ENCODE measurements at places on chromosomes 4 and X.

DNA sequence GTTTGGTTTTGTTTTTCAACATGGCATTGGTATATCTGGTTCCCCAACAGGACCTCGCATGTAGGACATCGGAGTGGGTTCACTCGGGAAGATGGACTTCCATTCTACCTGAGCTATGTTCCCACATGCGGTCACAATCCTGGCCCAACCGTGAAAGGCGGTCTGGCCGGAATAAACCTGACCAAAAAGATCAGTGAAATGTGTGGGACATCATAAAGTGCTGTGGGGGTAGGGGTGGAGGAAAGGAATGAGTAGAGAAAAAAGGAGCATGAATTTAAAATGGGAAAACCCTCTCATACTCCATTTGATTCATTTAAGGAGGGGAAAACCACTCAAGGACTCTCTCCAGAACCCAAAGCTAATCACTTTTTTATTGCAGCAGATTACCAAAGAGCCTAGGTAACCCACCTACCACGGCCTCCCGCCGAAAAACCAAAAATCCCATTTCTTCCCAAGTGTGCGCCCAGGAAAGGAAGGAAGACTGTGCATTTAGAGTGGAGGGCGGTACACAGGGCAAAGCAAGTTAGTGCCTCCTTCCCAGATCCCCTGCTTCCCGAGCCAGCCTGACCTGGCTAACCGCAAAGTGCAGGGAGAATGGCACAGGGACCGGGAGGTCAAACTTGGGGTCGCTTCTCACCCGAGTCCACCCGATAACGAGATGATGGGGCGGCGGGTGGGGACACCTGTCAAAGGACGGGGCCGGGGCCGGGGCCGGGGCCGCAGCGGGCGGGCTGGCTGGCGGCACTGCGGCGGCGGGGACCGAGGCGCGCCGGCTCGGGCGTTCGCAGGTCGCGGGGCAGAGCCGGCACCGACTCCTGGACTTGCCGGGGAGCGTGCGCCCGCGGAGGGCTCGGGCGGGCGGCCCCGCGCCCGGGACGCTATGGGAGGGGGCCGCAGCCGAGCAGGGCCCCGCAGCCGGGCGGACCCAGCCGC, 669 bp downstream of the TMEM150C start:
- DNase-seq = no peak

GRCh38 chrX:47854474-47854873, 17.8 kb downstream of the ZNF81 start:
- DNase-seq = no peak

GRCh38 chr4:24642981-24643547, 58.7 kb upstream of the DHX15 start:
- no peak for DNase-seq

DNA sequence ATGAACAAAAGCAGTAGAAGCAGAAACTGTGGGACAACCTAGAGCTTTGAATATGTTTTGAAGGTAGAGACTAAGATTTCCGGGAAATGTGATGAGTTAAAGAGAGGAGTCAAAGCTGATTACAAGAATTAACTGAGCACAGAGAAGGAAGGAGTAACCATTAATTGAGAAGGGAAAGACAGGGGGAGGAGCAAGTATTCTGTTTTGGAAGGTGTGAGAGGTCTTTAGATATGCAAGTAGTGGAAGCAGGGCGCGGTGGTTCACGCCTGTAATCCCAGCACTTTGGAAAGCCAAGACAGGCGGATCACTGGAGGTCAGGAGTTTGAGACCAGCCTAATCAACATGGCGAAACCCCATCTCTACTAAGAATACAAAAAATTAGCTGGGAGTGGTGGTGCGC, 171.5 kb downstream of the FSTL5 start:
- DNase-seq = no peak

DNA sequence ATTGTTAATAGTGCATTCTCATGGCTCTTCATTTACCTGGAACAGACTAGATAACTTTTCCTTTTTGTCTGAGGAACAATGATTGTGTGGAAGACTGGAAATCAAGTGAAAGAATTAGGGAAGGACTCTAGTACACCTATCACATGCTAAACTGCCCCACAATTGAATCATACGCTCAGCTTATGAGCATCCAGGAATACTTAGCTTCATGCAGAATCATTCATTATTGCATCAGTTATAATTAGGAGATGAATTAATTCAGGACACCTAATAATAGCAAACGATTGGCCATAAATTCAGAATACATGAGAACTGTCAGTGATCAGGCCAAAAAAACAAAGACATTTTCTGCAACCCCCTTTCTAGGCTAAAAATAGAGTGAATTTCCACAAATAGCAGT, 106.9 kb downstream of the DKK2 start:
- no peak for DNase-seq

GRCh38 chrX:118530219-118530911, 34.8 kb downstream of the DOCK11 start:
- DNase-seq = no peak

GRCh38 chrX:16666541-16666940, 16.6 kb downstream of the S100G start:
- no peak for DNase-seq

DNA sequence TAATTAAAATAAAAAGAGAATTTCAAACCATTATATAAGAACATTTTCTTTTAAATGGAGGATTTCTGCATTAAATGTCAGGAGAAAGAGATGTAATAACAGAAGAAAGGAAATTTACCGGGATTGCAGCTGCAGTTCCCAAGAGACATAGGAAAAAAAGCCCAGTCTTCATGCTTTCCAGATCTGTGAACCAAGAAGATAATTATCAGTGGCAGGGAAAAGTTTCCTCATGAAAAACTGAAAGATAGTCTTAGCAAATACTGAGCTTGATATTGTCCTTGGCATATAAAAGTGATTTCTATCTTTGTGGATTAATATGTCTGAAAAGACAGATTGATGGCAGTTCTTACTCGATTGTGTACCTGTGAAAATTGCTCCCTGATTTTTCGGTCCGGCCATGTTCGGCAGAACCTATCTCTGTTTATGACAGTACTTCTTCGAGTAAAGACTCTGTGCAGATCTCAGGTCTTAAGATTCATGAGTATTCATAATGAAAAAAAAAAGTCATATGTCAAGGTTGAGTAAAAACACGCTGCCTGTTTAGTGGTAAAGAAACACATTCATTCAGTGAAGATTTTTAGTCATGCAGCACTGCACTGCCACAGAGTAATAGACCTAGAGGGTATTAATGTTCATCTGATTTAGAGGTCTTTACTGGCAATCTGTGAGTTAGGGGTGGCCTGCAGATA, 29.6 kb downstream of the SPARCL1 start:
- no peak for DNase-seq

- no peak for DNase-seq
These were observed 72.3 kb downstream of the SLC34A2 start for GRCh38 chr4:25727711-25728493.
